ENCODE measurements at places on chromosomes 3 and 15. TPM values are rescaled to one million over a fixed set of nuclear protein-coding genes. Genes with fewer than 3 reads are reported as not detected.

The EHHADH gene
- 7.2 TPM for total RNA-seq

The LRRIQ4 gene
- total RNA-seq = not detected

The CCNB2 gene
- 150 TPM for total RNA-seq

The GP5 gene
- total RNA-seq = under 0.01 TPM

The RAB7A gene
- total RNA-seq = 65.5 TPM

The ANKUB1 gene
- total RNA-seq = not detected

The COL6A5 gene
- total RNA-seq = 0.89 TPM

The ROBO2 gene
- under 0.01 TPM for total RNA-seq

The PP2D1 gene
- total RNA-seq = not detected

The ADAMTS7 gene
- total RNA-seq = 56.5 TPM

The MBNL1 gene
- total RNA-seq = 213 TPM

The CDCP1 gene
- total RNA-seq = 70.9 TPM

The NR1I2 gene
- total RNA-seq = under 0.01 TPM
